Bronchial epithelial cell (primary cell): ENCODE measurements at places on chromosomes 6 and 20. TPM values are rescaled to one million over a fixed set of nuclear protein-coding genes. Genes with fewer than 3 reads are reported as not detected.

The BPIFB2 gene
- total RNA-seq: not detected in 2 replicates

The KCNQ5 gene
- total RNA-seq: 0.38 and 2.1 TPM in 2 replicates

The RAMACL gene
- 1.6 and 1.7 TPM in 2 replicates for total RNA-seq

The RHAG gene
- total RNA-seq: not detected in 2 replicates

The TTPAL gene
- 9.0 and 12.5 TPM in 2 replicates for total RNA-seq
